ENCODE measurements at places on chromosomes 3 and 15.
A peak's percentile ranks its signal among the peaks of the same experiment; 100 is the strongest.

- DNase-seq: no peak
These were observed 146.7 kb downstream of the NAALADL2 start for GRCh38 chr3:175005881-175006280.

DNA sequence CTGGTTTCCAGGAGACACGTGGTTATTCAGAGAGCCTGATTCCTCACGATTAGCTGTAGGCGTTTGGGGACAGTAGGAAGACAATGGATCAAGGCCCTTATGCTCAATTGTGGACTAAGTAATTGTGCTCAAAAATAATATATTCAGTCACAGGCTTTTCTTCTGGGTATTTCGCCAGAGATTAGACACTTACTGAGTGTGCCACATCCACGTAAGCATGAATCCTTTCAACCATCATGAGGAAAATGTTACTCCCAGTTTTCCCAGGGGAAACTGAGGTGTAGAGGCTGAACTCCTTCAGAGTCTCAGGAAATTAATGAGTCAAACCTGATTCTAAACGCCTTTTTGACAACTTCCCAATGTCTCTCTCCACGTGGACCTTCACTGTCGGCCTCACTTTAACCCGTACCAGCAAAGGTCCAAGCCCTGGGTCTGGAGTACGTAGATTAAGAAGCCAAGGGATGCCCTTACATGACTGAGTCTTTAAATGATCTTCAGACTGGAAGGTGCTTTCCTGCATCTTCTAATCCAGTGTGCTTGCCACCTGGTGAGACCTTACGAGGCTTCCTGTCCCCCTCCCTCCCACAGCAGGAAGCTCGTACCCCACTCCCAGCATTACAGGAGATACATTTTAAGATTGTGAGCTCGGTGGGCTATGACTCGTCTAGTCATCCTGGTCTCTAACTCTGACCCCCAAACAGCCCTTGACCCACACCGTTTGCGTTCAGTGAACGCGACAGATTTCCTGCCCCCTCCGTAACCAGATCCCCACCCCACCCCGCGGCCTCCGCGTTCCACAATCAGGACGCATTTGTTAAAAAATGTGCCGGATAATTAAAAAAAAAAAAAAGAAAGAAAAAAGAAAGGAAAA, 1.7 kb downstream of the PKM start:
- DNase-seq: peak; percentile 26

DNA sequence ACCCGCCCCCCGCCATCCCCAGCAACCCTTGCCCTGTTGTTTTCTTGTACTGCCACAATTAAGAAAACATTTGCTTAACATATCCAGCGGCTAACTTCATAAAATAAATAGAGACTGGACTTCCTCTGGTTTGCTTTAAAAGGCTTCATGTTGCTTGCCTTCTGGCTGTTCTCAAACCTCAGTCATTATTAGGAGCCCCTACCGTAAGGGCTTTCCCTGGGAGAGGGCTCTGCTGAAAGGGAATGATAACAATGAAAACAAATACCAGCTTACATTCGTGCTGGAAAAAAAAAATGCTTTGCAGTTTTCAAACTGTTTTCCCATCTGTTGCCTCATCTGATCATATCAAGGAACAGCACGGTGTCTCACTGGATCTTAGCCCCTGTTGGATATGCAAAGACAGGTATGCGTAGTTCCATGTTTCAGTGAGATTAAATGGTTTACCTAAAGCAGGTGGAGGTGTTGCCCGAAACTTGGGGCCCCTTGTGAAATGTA, 77.2 kb upstream of the VGLL4 start:
- no peak for DNase-seq

GRCh38 chr15:91857224-91857585, 3.7 kb downstream of the SLCO3A1 start:
- DNase-seq: no peak

GRCh38 chr15:42984493-42985034, 64.0 kb upstream of the TTBK2 start:
- no peak for DNase-seq

GRCh38 chr3:44554626-44555592, at the start of gene ZKSCAN7:
Gene ZKSCAN7 (plus strand): TSS chr3:44555193. CDS start chr3:44557048, 1,855 bp downstream.
- DNase-seq: peak; percentile 51

DNA sequence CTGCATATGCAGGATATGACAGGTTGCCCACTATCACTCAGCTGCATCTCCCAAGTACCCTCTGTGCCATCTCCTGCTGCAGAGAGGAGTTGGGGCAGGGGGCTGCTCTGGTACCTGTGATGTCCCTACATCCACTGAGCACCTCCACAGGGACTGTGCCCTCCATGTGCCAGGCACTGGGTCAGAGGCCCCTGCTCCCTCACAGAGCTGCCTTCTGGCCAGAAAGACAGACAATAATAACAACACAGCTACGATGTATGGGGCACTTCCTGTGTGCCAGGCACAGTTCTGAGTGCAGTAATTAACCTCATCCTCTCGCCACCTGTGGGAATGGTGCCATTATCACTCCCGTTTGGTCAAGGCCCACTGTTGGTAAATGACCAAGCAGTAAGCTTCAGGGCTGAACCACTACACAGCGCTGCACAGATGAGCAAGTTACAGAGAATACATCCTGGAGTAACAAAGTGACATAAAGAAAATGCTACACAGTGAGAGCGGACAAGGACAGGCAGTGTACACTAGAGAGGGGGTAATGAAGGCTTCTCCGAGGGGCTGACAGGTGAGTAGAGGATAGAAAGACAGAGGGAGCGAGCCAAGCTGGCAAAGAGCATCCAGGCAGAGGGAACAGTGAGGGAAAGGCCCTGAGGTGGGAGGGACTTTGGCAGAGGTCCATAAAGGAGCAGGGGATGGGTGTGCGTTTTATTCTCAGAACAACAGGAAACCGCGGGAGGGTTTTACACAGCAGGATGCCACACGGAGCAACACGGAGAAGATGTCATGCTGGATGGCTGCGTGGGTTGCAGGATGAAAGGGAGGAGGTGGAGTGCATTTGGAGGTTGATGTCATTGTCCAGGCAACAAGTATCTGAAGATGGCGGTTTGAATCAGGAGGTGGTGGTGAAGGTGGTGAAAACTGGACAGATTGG, 13.6 kb downstream of the WNT7A start:
- DNase-seq: no peak

GRCh38 chr3:171505822-171506333, 45.7 kb upstream of the TNIK start:
- no peak for DNase-seq

DNA sequence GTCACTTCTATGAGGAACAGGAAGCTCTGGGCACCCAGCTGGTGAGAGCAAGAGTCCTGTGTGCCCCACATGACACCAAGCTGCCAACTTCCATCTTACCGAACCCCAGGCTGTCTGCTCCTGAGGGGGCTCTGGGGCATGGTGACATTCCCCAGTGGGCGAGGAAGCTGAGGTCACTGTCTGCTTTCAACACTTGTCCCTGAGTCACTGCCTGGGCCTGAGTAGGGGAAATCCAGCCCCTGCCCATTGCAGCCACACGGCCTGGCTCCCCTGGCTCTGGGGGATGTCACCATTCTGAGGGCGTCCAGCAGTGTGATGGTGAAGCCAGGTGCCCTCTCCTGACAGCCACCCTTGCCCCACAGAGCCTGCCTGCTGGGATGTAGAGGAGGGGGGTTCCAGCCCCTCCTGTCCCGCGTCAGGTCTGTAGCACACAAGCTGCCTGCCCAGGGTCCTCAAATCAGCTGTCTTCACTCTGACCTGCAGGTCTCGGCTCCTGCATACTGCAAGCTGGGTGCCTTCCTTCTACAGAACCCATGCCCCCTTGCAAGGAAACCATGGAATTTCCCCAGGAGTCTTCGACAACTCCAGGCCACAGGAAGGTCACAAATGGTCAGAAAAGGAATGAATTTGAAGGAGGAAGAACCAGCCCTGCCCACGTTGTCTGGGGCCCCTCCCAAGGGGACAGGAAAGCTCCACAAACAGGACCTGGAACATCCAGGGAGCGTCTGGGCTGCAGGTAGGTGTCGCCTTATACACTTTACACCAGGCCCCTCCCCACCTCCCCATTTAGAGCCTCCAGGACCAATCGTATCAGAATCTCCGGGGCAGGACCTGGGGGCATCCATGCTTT, 69.9 kb upstream of the GATM start:
- no peak for DNase-seq

- no peak for DNase-seq
These were observed 129.7 kb upstream of the TPM1 start for GRCh38 chr15:62912808-62913207.

GRCh38 chr3:13145131-13145825, 72.0 kb upstream of the IQSEC1 start:
- no peak for DNase-seq
